Liver (tissue), 10 donors: ENCODE measurements at places on chromosomes 2 and 18. TPM values are rescaled to one million over a fixed set of nuclear protein-coding genes. Genes with fewer than 3 reads are reported as not detected.
A peak's percentile ranks its signal among the peaks of the same experiment; 100 is the strongest.

HAT1 gene
- polyA plus RNA-seq, result 11.8 TPM

CRACDL gene
- polyA plus RNA-seq, result 0.13 TPM

- no peak for DNase-seq
These were observed 63.3 kb upstream of the NEDD4L start for GRCh38 chr18:57980573-57981307.

ALPP gene
- not detected for polyA plus RNA-seq

NPAS2 gene
- 5.2 TPM for polyA plus RNA-seq

- no peak for DNase-seq
These were observed 380.8 kb upstream of the ACVR2A start for GRCh38 chr2:147463881-147464520.

UPP2 gene
- 1.5 TPM for polyA plus RNA-seq

DNA sequence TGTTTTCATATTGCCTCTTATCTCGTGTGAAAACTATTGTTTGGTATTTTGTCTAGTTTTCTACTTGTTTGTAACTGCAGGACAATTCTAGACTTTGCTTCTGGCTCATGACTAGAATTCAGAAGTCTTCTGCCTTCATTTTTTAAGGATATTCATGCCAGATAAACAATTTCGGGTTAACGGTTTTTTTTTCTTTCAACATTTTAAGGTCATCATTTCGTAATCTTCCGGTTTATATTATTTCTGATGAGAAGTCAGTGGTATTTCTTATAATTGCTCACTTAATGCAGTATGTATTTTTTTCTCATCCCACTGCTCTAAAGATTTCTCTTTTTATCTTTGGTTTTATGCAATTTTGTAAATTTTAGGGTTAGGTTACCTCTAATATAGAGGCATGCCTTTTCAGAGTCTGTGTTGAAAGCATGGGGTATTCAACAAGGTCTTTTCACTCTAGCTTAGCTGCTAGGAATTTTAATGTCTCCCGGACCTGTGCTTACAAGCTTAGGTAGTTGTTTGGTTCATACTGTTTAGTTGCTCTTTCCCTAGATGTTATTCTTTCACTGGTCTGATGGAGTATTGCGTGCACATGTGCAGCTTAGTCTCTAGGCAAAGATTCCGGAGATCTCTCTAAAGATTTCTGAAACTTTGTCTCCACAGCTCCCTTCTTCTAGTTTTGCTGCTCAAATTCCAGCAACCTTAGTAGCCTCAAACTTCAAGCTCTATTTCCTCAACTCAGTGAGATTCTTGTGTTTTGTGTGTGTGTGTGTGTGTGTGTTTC, 198.1 kb downstream of the MCFD2 start:
- no peak for DNase-seq

C1GALT1C1L gene
- polyA plus RNA-seq, result not detected

NOSTRIN gene
- 5.5 TPM for polyA plus RNA-seq

IL1F10 gene
- polyA plus RNA-seq, result not detected

GRCh38 chr2:197822333-197822732, 17.9 kb downstream of the PLCL1 start:
- DNase-seq, result no peak

DNA sequence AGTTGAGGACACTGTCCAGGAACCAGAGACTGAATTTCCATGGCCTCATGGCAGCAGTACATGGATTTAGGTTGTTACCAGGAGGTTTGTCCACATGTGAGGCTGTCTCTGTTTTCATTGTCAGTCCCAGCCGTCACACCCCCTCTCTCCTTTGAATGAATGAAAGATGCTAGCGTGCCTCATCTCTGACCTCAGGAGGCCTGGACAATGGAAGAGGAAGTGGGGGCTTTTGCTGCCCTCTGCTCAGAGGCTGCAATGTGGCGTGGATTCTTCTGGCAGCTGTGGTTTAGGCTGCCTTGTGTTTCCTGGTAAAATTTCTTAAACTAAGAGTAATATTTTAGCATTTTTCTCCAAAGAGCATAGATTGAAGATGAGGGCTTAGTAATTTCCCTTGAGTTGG, 47.5 kb downstream of the RAB31 start:
- DNase-seq, result no peak

DNA sequence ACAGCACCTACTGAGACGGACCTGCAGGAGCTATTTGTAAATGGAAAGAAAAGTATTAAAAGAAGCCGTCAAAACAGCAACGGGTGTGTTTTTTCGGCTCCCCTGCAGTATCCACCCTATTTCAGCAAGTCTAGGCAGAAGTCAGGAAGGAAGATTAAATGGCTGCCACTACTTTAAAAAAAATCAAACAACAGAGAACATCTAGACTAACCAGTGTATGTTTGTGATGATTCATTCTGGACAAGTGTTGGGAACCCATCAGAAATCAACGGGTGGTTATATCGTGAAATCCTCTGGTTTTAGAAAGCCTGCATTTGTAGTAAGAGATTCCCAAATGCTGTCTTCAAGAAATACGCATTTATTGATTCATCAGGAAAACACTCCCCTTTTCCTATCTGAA, 9.0 kb downstream of the PMAIP1 start:
- no peak for DNase-seq

DNA sequence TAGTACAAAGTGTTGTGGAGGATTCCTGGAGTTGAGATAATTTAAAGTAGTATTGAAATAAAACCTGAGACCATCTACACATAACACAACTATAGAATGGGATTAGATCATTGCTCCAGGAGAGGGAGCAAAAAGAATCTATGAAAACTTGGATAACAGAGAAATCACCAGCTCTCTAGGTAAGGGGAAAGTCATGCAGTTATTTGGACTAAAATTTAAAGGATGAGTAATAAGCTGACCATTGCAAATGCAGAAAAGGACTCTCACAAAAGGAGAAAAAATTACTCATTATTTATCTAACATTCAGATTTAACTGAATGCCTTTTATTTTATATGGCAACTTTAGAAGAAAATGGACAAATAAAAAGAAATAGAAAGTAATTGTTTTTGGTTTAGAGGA, 1399.8 kb upstream of the ACVR2A start:
- DNase-seq, result no peak

DNA sequence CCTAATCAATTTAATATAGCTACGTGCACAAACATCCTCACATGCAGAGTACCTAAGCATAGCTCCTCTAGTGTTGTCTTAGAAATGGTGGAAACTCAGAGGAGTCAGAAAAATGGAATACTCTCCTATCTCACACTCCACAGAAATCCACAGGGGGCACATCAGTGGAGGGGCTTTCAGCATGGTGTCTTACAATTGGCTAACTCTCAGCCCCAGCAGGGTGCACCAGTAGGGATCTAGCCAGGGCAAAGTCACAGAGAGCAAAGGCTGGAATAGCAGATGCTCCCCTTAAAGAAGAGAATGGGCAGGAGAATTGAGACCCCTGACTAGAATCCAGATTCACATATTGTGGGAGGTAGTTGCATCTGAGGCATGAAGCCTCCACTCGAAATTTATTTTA, 135.7 kb downstream of the MAIP1 start:
- DNase-seq, result no peak

- no peak for DNase-seq
These were observed 107.6 kb downstream of the SETBP1 start for GRCh38 chr18:44788334-44788733.

DNA sequence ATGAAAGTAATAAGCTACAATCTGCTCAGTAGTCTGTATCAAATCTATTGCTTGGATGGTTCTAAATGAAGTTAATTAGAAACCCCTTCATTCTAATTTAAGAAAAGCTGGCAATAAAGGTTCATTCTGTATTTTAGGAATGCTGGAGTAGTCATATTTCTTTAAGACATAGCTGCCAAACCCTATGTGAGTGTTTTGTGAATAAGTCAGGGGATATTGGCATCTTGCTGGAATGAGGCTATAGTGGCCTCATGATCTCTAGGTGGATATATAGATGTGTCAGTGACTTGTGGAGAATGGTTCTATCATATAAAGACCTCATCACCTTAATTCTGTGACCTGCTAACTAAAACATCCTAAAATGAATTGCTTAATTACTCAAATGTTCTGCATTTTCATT, 196.3 kb downstream of the PDE1A start:
- DNase-seq, result no peak

CASP8 gene
- 4.5 TPM for polyA plus RNA-seq

ATG16L1 gene
- polyA plus RNA-seq, result 12.8 TPM

DNA sequence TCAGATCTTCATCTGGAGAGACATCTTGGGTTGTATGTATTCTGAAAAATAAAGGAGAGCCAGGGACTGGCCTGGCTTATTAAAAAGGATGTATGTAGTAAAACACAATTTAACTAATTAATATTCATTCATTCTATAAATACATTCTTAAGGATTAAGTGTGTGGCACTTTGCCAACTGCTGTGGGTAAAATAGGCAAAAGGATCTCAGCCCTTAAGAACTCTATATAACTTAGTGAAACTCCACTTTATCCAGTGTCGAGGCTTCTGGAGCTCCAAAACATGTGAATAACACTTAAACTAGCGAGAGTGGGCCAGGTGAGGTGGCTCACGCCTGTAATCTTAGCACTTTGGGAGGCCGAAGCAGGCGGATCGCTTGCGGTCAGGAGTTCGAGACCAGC, 7.7 kb upstream of the STK39 start:
- DNase-seq, result no peak

UGT1A9 gene
- polyA plus RNA-seq, result 62.3 TPM

PROKR1 gene
- 0.02 TPM for polyA plus RNA-seq

RGPD4 gene
- not detected for polyA plus RNA-seq

DNA sequence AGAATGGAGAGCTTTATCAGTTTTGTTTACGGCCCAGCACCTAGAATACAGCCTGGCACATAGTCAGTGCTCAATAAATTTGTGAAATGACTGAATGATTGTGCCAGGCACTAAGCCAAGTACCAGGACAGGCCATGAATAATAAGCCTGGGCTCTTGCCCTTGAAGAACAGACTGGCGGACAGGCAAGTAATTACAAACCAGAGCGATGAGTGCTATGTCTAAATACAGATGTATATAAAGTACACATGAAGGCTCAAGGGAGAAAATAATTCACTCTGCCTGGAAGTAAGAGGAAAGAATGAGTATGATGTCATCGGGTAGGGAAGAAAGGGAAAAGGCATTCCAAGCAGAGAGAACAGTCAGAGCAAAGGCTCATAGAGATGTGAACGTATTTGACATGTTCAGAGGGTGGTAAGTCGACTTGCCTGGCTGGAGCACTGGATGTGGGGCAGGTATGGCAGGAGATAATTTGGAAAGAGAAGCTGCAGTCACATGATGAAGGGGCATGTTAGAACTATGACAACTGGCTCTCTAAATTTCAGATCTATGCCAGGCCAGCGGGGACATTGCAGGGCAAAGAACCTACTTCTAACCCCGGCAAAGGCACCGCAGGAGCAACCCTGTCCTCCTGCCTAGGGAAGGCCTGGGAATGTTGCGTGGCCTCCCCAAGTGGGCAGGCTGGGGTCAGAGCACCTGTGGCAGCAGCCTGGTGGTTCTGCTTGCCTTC, 119.1 kb upstream of the STPG4 start:
- DNase-seq, result no peak

DNA sequence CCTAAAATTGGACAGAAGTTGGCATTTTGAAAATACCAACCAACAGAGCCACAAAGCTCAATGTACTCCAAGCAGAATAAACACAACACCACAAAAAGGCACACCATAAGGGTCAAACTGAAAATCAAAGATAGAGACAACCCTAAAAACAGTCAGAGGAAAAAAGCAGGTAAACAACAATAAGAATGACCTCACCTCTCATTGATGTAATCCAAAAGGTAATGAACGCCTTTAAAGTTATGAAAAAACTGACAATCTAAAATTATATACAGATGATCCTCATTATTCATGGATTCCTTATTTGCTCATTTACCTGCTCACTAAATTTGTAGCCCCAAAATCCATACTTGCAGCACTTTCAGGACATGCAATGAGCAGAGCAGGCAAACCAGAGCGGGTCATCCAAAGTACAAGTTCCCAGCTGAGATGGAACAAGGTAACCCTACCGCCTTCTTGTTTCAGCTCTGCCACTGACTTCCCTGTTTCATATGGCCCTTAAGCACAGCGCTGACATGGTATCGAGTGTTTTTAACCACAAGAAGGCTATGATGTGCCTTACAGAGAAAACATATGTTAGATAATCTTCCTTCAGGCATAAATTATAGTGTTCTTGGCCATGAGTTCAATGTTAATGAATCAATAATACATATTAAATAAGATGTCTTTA, 17.0 kb downstream of the RTN4 start:
- no peak for DNase-seq

- DNase-seq, result no peak
These were observed 35.6 kb downstream of the AP1S3 start for GRCh38 chr2:223801736-223802135.

- DNase-seq, result no peak
These were observed 259.4 kb downstream of the ANAPC1 start for GRCh38 chr2:111624411-111625156.

DNA sequence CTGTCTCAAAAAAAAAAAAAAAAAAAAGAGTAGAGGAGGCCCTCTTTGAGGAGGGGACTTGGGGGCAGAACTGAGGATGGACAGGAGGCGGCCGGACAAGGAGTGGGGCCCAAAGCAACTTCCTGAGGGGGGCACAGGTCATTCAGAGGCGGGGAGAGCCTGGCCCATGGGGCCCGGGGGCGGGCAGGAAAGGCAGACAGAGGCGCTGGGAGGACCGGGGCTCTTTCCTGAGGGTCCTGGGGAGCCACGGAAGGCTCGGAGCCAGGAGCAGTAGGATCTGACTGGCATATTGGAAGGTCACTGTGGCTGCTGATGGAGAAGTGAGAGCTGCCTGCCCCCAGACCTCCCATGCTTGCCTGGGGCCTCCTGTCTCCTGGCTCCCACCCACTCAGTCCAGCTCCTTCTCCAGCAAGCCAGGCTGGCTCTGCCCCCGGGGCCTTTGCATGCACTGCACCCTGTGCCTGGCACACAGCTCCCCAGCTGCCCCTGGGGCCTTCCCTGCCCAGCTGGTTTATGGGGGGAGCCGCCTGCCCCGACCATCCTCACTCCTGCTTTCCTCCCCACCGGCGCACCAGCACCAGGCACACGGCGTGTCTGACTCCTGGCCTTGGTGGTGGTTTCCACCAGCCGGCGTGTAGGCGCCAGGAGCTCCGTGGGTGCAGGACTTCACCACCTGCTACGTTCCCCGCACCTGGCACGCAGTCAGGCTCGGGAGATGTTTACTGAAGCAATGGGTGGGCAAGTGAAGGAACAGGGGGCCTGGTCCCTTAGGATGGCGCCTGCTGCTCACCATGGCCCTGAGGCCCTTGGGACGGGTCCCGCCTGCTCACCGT, 5.6 kb downstream of the ESPNL start:
- DNase-seq, result peak; percentile 9

- no peak for DNase-seq
These were observed 93.2 kb downstream of the UNC80 start for GRCh38 chr2:209864716-209865295.

DNA sequence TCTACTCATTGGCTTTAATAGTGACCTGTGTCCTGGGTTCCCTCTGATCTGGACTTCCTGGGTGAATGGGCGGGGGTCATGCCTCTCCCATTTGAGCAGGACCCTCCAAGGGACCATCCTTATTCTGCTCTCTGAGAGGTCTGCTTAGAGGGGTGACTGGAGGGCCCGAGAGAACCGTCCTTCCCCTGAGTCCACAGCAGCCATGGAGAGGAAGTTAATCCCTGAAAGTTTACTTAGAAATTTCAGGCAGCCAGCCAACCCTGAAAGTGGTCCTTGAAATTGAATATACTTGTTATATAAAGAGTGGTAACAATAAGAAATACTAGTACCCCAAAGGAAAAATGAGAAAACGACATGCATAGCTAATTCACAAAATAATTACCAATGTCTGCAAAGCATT, 226.1 kb downstream of the DYSF start:
- no peak for DNase-seq
